Activated T-cell treated with anti-CD3 and anti-CD28 coated beads for 48 hours (primary cell): ENCODE measurements at places on chromosomes 12 and 14.
A peak's percentile ranks its signal among the peaks of the same experiment; 100 is the strongest.

- DNase-seq, result no peak
These were observed 177.4 kb downstream of the PRKCH start for GRCh38 chr14:61498811-61499210.

- DNase-seq, result no peak
These were observed 79.5 kb downstream of the ETV6 start for GRCh38 chr12:11729008-11729407.

DNA sequence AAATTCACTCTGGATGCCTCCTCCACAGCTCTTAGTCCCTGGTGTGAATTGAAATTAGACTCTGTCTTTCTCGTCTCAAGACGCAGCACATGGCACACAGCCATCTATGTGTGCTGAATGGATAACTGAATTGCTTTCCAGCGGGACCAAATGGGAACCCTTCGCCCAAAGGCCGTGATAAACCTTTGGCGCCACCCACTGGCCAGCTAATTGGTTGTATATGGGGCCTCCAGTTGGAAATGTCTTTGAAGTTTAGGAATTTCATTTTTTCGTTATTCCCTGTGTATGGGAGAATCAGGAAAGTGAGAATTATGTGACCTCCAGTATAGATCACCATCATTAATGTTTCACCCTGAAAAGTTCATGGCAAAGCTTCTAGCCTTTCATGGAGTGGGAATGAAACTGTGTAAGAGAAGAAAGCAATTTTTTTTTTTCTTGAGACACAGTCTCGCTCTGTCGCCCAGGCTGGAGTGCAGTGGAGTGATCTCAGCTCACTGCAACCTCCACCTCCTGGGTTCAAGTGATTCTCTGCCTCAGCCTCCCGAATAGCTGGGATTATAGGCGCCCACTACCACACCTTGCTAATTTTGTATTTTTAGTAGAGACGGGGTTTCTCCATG, 9.8 kb upstream of the HSP90AA1 start:
- peak; percentile 51 for DNase-seq

- DNase-seq, result no peak
These were observed 5.8 kb downstream of the CFAP54 start for GRCh38 chr12:96495155-96495554.

GRCh38 chr14:78836777-78837176, 666.6 kb downstream of the NRXN3 start:
- no peak for DNase-seq

GRCh38 chr12:19273482-19274330, 144.2 kb downstream of the PLEKHA5 start:
- peak; percentile 9 for DNase-seq

DNA sequence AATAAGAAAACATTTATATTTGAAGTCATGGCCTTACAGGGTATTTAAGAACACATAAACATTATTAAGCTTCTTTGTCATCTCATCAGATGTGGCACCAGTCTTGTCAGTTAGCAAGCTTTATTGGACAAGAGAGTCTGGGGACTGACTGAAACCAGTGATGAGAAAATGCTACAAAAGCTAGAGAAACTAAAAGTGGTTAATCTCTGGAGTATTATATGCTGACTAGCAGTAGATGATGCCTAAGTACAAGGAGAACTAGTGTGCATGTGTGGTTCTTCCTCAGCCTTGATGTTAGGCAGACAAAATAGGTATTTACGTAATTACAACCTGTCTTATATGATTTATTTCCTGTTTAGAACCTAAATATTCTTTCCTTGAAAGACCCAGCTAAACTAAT, 176.5 kb downstream of the CPNE8 start:
- DNase-seq, result no peak

DNA sequence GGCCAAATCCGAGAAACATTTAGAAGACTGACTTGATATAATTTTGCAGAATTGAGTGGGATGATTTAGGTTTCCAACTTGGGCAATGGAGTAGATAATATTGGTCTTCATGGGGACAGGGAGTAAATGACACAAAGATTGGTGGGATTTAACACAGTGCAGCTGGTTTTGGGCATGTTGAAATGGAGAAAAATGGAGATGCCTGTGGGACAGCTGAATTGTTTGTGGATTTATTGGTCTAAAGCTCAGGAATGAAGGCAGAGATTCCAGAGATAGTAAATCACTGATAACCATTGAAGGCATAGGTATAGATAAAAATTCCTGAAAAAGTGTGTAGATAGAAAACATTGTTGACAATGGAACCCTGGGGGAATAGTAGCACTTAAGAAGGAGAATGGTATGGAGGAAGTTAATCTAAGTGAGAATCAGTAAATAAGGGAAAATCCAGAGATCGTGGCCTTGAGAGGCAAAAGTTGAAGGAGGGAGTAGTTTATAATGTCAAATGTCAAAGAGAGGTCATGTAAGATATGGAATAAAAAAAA, 120.9 kb upstream of the ATP2B1 start:
- no peak for DNase-seq

GRCh38 chr12:120362516-120363273, 6.3 kb downstream of the MSI1 start:
- DNase-seq, result no peak

DNA sequence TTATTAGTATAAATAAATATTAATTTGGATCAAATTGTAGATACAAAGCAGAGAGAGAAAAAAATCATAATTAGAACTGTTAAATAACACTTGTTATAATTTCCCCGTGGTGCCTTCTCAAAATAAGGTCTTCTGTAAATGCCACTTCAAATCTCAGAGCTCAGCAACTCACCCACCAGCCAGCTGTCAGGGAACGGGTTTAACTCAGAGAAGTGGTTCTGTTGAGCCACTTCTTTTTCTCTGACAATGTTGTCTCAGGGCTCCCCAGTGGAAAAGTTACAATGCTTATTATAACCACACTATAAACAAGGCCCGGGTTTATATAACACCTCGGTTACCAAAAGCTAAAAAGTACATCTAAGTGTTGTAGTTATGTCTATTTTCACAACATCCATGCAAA, 452.6 kb downstream of the GLT1D1 start:
- DNase-seq, result no peak

- peak; percentile 18 for DNase-seq
These were observed 36.3 kb upstream of the HECTD1 start for GRCh38 chr14:31243860-31244259.

- DNase-seq, result no peak
These were observed 621 bp upstream of the TMEM117 start for GRCh38 chr12:43835264-43835655.

- DNase-seq, result peak; percentile 23
These were observed 120.9 kb downstream of the TMEM132C start for GRCh38 chr12:128387811-128388422.

- no peak for DNase-seq
These were observed 1087.4 kb upstream of the FLRT2 start for GRCh38 chr14:84442521-84442920.

DNA sequence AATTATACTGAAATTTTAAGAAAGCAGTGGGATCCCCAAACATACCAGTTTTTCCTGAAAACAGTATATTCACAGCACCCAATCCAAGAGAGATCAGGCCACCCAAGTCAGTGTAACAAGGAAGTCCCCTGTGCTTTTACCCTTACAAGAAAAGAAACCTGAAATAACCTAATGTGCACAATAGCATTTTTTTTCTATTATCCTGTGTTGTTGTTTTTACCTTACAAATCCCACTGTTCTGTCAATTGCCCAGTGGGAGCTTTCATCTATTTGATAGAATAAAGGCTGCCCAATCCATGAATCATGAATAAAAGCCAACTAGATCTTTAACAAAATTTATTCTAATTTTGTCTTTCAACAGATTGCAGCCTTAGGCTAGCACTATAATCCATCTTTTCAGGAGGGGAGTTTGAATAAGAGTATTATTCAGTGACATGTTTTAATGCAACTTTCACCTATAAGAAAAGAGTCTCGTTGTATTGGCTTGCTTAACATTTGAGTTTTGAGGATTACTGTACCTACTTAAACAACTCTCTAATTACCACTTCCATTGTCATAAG, 457.4 kb downstream of the TRHDE start:
- no peak for DNase-seq
